Activated CD8-positive, alpha-beta memory T cell treated with anti-CD3 and anti-CD28 coated beads for 48 hours (primary cell): ENCODE measurements at places on chromosomes 6 and 20.

DNA sequence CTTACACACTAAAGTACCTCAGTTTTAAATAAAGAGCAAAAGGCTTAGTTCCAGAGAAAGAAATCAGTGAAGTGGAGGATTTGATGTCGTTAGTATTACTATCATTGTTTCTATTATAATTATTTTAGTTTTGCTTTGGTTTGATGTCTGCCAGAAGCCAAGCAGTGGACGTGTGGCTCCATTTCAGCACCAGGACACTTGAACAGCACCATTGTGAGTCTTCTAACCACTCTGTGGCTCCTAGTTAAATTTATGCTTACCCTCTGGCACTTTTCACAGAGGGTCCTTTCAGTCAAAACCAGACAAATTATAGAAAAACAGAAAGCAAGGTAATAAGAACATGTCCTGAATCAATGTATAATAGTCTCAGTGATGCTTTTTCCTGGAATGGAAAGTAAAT, 3.4 kb downstream of the COL9A1 start:
- DNase-seq: no peak

DNA sequence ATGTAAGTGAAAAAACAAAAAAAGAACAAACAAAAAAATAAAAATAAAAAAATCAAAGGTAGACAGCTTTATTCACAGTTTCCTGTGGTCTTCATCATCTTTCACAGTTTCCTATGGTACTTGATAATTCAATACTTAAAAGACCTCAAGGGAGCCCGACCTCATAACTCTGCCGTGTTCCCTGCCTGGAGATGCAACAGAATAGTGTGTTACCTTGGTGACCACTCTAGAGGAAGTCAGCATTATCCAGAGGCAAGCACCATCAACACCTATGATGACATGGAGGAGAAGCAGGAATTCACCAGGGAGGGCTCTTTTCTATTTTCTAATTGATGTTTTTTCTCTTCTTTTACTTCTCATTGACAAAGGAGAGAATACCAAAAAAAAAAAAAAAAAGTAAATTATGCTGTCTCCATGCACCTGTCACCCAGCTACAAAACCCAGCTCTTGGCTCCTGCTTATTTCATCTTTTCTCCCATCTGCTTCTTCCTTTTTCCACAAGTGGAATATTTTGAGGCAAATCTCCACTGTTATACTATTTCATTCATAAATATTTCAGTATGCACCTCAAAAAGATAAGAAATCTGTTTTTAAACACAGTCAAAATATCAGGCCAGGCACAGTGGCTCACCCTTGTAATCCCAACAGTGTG, 95.8 kb upstream of the STXBP5 start:
- DNase-seq: no peak

- no peak for DNase-seq
Measured at GRCh38 chr6:167119670-167120582, 3.0 kb upstream of the CCR6 start.

- DNase-seq: no peak
Measured at GRCh38 chr6:151166180-151166579, 73.6 kb upstream of the AKAP12 start.

DNA sequence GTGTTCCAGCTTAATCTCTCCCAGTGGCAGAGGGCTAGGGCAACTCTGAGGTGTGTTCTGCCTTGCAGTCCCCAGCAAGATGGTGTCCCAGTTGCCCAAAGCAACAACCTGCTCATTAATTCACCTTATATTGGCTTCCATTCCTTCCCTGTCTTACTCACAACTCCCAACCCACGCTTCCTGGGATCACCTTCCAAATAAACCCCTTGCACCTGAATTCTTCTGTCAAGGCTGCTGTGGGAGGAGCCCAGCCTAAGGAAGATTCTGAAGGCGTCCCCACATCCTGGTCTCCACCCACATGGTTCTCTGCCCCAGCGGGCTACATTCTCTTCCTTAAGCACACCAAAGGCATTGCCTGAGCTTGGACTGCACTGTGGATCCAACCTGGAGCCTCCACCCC, 116.6 kb upstream of the MAFB start:
- DNase-seq: no peak

- DNase-seq: no peak
Measured at GRCh38 chr6:48525849-48526248, 414.9 kb upstream of the PTCHD4 start.

- no peak for DNase-seq
Measured at GRCh38 chr6:162178266-162178665, 549.3 kb downstream of the PRKN start.

GRCh38 chr6:699319-699718, 6.4 kb upstream of the EXOC2 start:
- no peak for DNase-seq

- DNase-seq: no peak
Measured at GRCh38 chr20:57851025-57851682, 141.3 kb upstream of the PMEPA1 start.

DNA sequence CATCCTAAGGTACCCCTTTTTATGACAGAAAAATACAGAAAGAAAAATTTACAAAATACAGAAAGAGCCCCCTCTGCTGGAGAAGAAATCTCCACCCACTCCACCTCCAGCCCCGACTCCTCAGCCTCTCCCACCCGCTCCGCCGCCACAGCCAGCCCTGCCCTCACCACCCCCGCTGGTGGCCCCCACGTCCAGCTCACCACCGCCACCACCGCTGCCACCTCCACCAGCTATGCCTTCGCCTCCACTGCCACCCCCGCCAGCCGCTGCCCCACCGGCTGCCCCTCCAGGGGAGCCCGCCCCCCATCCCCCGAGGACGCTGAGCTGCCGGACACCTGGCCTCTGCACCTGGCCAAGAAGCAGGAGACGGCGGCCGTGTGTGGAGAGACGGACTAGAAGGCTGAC, 17.7 kb downstream of the WFDC2 start:
- DNase-seq: no peak

DNA sequence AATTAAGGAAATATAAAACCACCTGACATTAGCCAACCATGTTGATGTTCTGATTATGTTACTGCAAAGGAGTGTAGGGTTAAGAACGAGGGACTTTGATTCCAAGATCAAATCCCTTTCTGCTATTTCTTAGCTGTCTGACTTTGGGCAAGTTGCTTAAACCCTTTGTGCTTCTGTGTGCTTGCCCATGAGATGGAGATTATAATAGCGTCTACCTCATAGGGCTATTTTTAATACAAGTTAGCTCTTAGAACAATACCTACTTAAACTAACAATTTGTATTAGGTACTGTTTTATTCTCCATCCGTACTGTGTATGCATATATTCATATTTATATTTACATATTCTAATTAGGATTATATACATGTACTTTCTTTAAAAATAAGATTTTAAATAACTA, 263.8 kb downstream of the ESR1 start:
- DNase-seq: no peak

DNA sequence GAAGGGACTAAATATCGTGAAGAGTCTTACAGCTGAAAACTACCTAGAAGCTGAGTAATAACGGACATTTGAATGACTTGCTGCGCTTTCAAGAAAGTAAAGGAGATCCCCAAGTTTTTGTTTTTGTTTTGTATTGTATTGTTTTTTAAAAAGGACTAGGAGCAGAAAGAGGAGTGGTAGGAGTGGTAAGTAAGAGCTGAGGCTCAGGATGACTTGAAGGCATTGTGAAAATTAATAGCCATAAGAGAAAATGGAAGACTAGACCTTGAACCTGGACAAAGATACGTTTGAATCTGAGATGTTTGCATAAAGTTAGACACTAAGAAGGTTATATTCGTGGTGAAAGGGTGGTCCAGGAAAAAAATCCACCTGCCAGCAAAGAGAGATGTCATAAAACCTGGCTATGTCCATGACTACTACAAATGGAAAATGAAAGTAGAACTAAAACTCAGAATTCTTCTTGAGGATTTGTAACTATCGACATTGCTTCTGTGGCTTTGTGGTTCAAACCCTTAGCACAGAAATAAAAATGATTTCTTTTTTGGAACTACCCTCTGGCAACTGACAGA, 824.8 kb upstream of the FLRT3 start:
- no peak for DNase-seq

GRCh38 chr6:112931832-112932231, 584.7 kb downstream of the RFPL4B start:
- no peak for DNase-seq

DNA sequence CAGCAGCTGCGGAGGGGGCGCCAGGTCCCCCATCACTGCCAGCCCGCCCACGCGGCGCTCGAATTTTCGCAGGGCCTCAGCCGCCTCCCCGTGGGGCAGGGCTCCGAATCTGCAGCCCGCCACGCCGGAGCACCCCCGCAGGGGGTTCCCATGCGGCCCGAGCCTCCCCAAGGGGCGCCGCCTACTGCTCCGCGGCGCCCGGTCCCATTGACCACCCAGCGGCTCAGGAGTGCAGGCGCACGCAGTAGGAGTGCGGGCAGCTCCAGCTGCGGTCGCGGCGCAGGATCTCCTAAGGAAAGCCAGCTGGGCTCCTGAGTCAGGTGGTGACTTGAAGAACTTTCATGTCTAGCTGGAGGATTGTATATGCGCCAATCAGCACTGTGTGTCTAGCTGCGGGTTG, 155.3 kb upstream of the RREB1 start:
- no peak for DNase-seq

DNA sequence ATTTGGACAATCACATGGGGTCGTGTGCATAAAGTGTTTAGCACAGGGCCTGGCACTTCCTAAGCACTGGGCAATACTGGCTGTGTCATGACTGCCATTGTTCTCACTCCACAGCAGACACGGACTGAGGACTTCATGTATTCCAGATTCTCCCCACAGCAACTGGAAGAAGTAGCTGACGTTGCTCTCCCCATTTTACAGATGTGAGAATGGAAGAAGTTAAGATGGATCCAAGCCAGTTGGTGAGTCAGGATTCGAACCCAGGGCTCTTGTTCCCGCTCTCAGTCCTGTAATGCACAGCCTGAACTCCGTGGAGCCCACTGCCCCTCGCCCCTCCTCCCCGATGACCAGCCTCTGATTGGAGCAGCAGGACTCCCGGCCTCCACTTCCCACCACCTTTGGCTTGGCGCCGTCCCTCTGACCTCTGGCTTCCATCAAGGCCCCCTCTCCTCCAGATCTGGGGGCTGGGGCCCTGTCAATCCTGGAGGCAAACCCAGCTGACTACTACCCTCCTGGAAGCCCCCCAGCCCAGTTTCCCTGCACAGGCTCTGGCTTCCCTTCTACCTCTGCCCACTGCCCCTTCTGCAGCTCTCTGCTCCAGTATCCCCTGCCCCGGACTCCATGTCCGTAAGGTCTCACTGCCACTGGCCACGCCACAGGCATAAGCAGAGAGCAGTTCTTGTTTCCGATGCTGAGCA, 12.7 kb downstream of the NOL4L start:
- DNase-seq: no peak

- no peak for DNase-seq
Measured at GRCh38 chr6:106629859-106630163, 433 bp downstream of the QRSL1 start.

DNA sequence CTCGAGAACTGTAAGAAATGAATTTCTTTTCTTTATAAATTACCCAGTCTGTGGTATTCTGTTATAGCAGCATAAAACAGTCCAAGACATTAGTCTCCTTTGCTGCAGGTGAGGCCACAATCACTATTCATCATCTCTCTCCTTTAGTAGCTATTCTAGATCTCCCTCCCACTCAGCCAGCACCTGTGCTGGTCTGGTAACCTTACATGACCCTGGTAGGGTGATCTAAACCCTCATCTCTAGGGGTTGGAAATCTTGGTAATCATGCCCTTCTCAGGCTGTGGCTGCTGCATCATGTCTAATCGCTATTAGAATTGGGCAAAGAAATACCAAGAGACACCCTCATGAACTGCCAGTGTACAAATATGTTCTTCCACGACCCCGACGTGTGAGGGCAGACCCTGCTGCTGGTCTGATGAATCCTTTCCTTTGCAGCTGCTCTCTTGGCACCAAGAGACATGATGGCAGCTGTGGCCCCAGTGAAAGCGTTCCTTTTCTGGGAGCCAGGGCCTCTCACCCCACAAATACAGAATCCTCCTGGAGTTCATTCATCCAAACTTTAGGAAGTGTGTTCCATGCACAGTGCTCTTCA, 23.0 kb upstream of the IGF2R start:
- DNase-seq: no peak

DNA sequence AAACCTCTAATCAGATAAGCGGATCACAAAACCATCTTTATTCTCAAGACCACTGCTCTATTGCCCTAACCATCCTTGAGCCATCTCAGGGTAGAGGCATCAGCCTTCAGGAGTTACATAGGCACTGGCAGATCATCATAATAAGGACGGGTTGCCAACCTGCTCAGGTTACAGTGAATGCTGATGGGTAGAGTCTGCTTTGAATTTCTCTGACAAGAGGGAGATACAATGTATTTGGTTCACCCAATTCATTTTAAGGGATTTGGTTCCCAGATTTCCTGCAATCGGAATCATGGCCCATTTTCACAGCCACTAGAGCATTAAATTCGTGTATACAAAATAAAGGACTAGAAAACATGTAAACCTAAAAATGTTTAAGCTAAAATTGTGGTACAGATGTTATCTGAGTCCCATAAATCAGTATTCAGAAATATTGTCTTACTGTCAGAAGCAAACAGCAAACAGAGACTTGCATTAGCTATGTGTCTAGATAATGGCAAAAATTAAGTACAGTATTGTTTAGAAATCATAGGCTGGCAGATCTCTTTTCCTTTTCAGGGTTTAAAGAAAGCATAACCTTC, 41.9 kb upstream of the TMEM170B start:
- DNase-seq: no peak

DNA sequence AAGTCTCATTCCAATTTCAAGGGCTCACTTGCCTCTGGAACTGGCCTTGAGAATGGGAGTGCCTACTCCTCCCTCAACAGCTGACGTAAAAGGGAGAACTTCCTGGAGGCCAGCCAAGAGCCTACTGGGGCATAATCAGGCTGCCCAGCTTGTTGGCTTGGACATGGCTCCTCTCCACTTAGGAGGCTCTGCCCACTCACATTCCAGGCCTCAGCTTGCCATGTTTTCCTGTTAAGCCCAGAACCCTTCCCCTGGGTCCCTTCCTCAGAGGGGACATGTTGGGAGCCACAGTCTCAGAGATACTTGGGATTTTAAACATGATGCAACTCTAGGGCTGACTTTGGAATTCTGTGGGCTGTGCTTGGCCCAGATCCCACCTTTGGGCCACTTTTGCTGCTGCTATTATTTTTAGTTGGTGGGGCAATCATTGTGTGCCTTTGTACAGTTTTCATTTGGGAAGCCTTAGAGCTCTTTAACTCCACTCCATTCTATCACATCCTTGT, 31.5 kb upstream of the ADTRP start:
- DNase-seq: no peak

GRCh38 chr6:143966312-143966711, 41.7 kb downstream of the PLAGL1 start:
- DNase-seq: no peak

DNA sequence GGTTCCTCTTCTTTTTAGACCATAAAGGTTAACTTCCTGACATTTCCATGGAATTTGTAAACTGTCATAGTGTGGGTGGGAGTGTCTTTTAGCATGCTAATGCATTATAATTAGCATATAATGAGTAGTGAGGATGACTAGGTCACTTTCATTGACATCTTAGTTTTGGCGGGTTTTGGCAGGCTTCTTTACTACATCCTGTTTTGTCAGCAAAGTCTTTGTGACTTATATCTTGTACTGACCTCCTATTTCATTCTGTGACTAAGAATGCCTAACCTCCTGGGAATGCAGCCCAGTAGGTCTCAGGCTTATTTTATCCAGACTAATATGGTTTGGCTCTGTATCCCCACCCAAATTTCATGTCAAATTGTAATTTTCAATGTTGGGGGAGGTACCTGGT, 149.6 kb upstream of the SYNCRIP start:
- DNase-seq: no peak
